ENCODE measurements at places on chromosomes 5 and 9. TPM values are rescaled to one million over a fixed set of nuclear protein-coding genes. Genes with fewer than 3 reads are reported as not detected.

C9orf43 gene
- polyA plus RNA-seq: 0.28 TPM

IL9 gene
- polyA plus RNA-seq: not detected

YTHDC2 gene
- polyA plus RNA-seq: 17.4 TPM

NR3C1 gene
- polyA plus RNA-seq: 60.2 TPM

MLANA gene
- polyA plus RNA-seq: 1.4 TPM

CDC20B gene
- polyA plus RNA-seq: 0.12 TPM

- DNase-seq: peak; percentile 79
Observed at GRCh38 chr9:131382850-131383729, 10.8 kb upstream of the PRRC2B start.

- DNase-seq: no peak
Observed at GRCh38 chr9:138074516-138074915, 196.9 kb downstream of the CACNA1B start.

- no peak for DNase-seq
Observed at GRCh38 chr5:156936972-156937371, 26.1 kb downstream of the TIMD4 start.

- no peak for DNase-seq
Observed at GRCh38 chr9:84990416-84990815, 320.9 kb downstream of the NTRK2 start.

- no peak for DNase-seq
Observed at GRCh38 chr5:5683174-5683573, 260.7 kb downstream of the ICE1 start.

GRCh38 chr5:61674378-61674777, 342.3 kb downstream of the ZSWIM6 start:
- DNase-seq: no peak

GRCh38 chr5:110736753-110737152, 2.1 kb upstream of the SLC25A46 start:
- DNase-seq: no peak

- no peak for DNase-seq
Observed at GRCh38 chr9:125632321-125633115, 74.5 kb downstream of the MAPKAP1 start.

DNA sequence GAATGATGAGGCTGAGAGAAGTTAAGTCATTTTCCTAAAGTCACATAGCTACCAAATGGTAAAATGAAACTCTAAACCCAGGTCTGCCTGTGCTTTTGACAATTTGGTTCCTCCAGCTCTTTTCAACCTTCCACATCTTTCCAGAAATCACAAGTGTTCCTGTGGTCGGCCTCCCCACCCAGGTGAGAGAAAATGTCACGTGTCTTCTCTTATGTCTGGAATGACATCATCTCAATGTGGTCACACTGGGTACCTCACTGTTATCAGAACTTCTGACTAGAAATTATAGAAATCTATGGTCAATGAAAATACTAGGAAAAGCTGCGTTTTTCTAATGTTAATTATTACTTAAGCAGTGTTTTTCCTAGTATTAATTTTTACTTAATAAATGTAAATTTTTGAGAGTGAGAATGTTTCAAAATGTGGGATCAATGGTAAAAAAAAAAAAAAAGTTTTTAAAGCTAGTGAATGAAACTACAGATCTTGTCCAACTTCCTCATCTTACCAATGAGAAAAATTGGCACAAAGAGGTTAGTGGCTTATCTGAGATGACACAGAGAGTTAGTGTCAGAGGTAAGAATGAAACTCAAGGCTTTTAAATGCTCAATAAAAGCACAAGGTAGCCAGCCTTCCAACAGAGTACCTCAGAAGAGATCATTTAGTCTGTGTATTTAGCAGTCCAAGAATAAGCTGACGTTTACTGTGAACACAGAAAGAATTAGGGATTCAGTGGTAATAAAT, 228.7 kb upstream of the NR4A3 start:
- DNase-seq: no peak
